ENCODE measurements at places on chromosomes 3 and 15. TPM values are rescaled to one million over a fixed set of nuclear protein-coding genes. Genes with fewer than 3 reads are reported as not detected.

DNA sequence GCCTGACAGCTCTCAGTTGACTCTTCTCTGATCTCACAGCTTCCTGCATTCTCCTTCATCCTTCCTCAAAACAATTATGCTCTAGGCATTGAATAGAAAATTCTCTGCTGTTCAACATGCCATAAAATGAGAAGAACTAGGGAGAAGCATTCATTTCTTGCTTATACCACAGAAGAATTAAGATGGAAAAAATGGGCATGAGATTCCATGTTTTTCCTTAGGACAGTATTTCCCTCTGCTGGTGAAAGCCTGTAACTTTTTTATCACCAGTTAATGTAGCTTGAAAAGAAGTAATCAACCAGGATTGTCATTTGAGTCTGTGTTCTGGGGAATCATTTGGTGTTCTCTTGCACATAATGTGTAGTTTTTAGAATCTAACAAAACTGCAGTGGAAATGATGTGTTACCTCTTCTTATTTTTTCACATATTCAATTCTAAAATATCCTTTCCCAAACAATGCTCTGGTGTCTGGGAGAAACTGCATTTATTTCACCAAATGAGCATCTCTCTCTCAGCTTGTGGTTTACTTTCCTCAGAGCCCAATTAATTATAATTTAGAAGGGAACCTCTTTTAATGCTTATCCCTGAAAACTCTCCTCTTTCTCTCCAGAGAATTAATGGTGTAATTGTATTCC is 92.8 kb upstream of the DCBLD2 start:
- DNase-seq: peak; percentile 23

DNA sequence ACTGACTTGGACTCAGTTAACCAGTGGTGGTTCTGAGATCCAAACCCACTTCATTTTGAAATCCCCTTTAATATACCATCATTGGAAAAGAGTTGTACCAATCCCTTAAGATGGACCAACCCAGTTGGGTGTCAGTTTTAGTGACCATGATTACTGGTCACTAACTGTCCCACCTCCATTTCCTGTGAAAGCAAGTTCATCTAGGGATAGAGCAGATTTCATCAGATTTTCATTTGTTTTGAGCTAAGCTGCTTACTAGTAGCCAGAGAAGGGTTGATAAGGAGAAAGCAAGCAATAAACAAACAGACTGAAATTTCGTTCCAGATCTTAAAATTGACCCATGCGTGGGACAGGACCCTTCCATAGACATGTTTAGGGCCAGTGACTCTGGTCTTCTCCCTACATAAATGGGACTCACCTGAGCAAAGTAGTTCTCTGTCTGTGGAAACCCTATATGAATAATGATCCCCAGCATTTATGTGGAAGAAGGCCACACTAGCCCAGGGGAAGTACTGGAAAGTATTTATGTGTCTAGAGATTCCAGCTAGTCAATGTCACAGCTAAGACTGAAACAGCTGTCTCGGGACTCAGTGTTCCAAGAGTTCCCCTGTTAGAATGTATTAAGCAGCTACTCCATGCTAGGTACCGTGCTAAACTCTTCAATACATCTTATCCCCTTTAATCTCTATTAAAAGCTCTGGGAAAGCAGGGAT is 196.0 kb upstream of the BCL6 start:
- no peak for DNase-seq

DNA sequence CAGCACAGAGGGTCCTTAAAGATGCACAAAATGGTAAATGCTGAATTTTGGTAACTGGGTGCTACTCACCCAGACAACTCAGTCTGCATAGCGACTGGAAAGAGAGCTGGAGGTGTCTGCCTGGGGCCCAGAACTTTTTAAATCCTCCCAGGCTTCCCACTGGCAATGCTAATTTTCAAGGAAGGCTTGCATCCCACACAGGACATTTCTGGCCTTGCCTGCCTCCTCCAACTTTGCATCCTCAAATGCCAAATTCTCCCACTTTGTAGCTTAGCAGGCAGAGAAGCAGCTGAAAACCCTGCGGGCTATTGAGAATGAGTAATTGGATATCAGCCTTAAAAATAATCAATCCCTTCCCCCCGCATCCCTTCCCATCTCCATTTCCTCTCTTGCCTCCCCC is 656.6 kb upstream of the ADAMTS9 start:
- DNase-seq: no peak

Gene LRRC3B
- not detected for total RNA-seq

- peak; percentile 90 for DNase-seq
Measured at GRCh38 chr3:155805802-155806618, at the start of gene C3orf33. C3orf33 (minus strand) TSS chr3:155806278; CDS start chr3:155806252, 26 bp downstream.

- DNase-seq: no peak
Measured at GRCh38 chr15:99385005-99385669, 133.9 kb downstream of the LRRC28 start.

DNA sequence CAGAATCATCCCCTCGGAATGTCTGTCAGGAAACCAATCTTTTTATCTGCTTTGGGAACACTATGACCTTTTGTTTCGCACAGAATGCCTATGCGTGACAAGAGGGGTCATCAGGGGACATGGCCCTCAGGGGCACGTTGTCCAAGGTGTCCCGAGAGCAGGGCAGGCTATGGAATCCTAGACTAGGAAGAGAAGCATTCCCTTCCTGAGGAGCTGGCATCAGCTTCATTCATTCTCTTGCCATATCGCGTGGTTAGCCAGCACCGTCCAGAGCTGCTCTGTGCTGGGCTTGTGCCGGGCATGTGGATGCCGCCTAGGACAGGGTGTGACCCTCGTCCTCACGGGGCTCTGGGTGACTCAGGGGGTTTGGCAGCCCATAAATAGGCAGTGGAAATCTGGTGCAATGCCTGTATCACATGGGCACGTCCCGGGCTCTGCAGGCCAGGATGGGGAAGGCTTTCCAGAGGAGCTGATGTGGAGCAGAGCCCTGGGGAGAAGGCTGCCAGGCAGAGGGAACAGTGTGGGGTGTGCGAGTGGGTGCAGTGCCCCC is 117.8 kb downstream of the TMEM266 start:
- no peak for DNase-seq

DNA sequence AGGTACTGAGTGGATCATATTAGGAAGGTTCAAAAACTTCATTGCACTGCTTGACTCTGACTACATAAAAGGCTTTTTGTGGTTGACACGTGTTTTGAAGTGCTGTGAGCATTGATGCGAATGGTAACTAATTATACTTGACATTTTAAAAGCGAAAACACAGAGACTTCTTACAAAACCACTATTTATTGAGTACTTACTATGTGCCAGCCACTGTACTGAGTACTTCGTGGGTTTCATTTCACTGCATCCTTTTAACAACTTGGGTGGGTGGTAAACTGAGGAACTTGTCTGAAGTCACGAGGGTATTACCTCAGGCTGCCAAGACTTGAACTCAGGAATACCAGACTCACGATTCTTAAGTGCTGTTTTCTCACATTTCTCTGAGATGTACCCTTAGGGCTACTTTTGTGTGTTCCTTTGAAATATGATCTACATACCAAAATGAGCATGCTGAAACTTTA is 45.3 kb upstream of the PPP4R2 start:
- no peak for DNase-seq

GRCh38 chr3:159652452-159652851 is 336.2 kb upstream of the IL12A start:
- no peak for DNase-seq

- no peak for DNase-seq
Measured at GRCh38 chr3:146544929-146545528, 622 bp upstream of the PLSCR1 start.

- DNase-seq: no peak
Measured at GRCh38 chr15:91660174-91660649, 193.3 kb upstream of the SLCO3A1 start.

DNA sequence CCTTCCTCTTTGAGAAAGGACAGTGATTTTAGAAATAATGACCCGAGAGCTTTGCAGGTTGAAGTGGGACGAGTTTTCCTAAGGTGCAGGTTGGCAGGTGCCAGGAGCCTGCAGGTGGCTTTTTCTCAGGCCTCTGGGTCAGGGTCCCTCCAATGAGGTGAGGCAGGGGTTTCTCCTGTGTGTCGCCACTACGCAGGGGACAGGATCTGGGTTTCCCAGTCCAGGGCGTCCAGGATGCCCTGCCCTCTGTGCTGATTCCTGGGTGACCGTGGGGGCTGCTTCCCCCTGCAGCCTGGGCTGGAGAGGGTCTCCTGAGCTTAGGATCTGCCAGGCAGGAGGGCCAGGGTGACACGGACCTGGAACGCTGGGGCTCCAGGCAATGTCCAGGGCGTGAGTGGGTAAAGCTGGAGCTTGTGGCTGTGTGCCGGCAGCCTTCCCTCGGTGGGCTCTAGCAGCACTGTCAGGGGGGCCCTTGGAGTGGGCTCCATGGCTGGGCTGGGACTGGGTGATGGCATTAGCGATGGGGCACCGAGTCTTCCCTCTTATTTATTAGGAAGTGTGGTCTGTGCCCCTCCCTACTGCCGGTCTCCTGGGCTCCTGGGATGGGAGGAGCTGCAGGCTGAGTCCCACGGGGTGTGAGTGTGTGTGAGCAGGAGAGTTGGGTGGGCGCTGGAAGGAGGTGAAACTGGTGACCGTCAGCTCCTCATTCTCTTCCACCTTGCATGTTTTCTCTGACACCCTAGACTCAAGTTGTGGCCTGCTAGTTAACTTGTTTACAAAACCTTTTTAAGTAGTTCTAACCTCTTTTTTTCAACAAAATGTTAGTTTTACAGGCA is 1.8 kb downstream of the APBA2 start:
- no peak for DNase-seq

Gene TUSC7
- not detected for total RNA-seq

GRCh38 chr15:50318697-50319096 is 36.3 kb downstream of the GABPB1 start:
- DNase-seq: no peak

GRCh38 chr3:13887495-13888300 is 7.8 kb upstream of the WNT7A start:
- DNase-seq: no peak

DNA sequence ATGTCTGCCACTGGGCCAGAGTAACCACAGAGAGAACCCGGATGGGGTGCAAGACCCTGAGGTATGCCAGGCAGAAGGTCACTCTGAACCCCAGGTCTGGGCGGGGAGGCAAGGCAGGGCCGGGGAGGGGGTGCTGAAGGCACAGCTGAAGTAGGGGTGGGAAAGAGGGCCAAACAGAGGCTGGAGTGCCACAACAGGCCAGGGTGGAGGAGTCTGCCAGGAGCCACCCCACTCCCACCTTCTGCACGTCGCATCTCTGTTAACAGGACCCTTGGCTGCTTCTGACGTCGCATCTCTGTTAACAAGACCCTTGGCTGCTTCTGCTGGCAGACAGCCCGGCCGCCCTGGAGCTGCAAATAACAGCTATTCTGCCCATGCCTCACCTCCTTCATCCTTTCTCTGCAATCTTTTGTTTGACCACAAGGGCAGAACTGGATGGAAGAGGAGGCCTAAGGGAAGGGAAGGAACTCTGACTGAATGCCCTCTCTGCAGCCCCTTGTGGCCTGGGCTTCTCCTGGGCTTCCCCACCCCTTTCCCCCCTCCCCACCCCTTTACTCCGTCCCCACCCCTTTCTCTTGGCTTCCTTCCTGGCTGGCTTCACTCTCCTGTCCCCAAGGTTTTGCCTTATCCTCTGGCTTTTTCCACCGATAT is 20.6 kb upstream of the FBLN2 start:
- peak; percentile 72 for DNase-seq

DNA sequence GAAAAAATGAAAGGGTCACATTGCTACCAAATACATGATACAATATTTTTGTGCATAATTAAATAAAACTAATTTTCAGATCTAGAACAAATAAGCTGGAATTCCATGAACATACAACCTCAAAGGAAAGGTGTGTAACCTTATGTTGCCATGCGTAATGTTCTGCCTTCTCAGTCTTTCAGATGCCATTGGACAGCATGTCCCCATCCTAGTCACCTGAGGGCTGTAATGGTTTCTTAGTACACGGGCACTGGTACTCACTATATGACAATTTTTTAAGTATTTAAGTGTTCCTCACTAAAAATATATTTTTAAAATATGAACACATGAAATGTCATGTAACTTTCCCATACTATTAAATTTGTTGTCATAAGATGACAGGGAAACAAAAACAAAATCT is 24.1 kb downstream of the NEK10 start:
- no peak for DNase-seq

GRCh38 chr15:85707519-85708338 is 87.0 kb downstream of the KLHL25 start:
- no peak for DNase-seq

Gene GOLGA8J
- total RNA-seq: not detected

- DNase-seq: no peak
Measured at GRCh38 chr3:112017091-112017490, 17.4 kb upstream of the TMPRSS7 start.

Gene GAP43
- total RNA-seq: 0.11 TPM

Gene FOXL2NB
- 10.2 TPM for total RNA-seq

Gene GHSR
- not detected for total RNA-seq

DNA sequence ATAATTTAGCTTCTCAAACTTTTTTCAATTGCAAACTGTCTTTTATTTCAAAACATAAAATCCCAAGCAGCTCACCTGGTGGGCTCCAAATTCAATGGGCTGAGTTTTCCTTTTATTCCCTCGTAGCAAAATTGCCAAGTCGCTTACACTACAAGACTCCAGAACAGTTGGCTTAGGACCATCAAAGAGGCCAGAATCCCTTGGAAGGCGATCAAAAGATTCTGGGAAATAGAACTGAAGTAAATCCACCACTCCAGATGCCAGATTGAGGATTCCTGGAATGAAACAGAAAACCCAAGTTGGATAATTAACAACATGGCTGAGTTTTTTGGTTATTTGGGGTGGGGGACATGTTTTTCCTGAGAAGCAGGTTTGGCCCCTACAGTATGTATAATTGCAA is 87.7 kb upstream of the DCLK3 start:
- no peak for DNase-seq

DNA sequence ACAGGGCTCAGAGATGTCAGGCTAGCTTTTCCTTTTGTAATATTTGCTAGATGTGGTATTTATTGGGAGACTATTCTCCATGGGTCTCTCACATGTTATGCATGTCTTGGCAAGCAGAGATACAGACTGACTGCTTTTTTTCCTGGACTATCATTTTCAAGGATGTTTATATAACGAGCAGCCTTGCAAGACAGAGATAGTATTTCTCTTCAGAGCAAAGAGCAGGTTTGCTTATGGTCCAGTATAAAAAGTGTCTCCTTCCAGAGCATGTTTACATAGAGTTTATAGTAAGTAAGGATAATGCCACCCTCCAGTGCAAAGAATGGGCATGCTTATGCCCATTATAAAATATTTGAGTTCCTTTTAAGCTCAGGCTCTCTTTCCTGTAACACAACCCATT is 24.6 kb downstream of the GTF2E1 start:
- DNase-seq: no peak

GRCh38 chr15:39539466-39539865 is 41.4 kb upstream of the THBS1 start:
- no peak for DNase-seq

Gene SLC35G2
- 2.1 TPM for total RNA-seq

DNA sequence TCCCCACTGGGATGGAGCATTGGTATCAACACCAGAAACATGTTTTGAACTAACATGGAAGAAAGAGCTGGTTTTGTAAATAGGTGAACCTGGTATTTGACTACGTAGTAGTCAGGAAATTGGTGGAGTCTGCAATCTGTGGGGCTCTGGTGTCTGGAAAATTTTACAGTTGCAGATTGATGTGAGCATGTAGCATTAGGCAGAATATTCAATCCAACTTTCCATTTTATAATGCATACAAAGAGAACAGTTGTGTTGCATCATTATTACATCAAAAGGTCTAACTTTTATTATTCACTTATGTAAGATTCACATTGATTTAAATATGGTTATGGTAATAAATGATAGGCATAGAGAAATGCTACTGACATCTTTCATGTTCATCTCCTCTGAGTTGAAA is 340.0 kb downstream of the ZNF385D start:
- no peak for DNase-seq
